ENCODE measurements at places on chromosomes 3 and 15. TPM values are rescaled to one million over a fixed set of nuclear protein-coding genes. Genes with fewer than 3 reads are reported as not detected.

DNA sequence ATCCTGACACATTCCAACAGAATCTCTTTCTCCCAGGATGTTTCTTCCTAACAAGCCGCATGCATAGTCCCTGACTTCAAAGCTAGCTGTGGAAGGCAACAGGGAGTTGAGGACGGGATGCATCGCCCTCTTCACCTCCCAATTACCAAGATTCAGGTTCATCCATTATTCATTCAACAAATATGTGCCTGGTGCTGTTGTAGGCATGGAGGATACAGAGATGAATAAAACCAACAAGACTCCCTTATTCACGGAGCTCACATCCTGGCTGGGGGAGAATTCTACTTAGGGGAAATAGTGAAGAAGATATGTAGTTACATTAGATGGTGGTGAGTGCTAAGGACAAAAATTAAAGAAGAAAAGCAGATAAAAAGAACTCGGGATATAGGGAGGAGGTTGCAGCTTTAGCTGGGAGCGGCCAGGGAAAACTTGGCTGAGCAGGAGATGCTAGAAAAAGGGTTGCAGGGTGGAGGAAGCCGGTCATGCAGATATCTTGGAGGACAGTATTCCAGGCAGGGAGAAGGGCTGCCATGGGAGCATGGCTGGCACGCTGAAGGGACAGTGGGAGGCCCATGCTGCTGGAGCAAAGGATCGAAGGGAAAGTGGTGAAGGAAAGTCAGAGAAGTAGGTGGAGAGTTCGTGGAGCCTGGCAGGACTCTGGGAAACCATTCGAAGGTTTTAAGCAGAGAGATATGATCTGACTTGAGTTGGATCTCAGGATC is 5.0 kb downstream of the ITGB5 start:
- no peak for DNase-seq

DNA sequence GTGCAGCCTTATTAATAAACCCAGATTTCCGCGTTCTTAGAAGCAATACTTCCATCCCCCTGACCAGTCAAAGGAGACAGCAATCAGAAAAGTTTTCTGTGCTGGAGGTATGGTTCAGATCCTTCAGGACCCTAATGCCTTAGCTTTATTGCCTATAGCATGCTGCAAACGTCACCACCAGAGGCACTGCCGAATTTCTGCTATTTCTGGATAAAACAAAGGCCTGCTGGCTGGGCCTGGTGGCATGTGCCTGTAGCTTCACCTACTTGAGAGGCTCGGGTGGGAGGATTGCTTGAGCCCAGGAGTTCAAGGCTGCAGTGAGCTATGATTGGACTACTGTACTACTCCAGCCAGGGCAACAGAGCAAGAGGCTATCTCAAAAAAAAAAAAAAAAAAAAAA is 407.2 kb downstream of the FOXP1 start:
- no peak for DNase-seq

DNA sequence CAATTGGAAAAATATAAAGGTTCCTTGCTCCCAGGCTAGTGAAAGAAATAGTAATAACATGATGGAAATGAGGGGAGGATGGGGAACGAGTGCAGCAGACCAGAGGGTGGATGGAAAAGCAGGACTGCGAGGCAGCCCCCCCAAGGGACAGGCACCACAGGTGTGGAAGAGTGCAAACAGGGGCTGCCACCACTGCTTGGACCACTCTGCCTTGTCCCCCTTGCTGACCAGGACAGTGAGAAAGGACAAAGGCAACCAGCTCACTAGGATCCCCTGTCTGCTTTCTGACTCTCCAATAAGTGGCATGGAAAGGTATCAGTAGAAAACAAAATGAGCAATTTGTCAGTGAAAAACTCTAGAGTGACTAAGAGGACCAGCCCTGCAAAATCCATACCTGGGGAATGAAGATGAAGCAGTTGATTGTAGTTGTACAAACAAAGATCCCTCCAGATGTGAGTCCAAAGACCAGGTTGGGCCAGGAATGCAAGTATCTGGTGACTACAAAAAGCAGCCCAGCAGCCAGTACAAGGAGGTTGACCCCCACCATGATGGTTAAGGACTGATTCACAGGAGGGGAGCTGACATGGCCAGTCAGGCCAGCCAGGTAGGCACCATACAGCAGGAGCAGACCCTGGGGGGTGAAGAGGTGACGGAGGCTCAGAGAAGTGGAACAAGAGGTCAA is 86.6 kb upstream of the GSK3B start:
- DNase-seq, result no peak

DNA sequence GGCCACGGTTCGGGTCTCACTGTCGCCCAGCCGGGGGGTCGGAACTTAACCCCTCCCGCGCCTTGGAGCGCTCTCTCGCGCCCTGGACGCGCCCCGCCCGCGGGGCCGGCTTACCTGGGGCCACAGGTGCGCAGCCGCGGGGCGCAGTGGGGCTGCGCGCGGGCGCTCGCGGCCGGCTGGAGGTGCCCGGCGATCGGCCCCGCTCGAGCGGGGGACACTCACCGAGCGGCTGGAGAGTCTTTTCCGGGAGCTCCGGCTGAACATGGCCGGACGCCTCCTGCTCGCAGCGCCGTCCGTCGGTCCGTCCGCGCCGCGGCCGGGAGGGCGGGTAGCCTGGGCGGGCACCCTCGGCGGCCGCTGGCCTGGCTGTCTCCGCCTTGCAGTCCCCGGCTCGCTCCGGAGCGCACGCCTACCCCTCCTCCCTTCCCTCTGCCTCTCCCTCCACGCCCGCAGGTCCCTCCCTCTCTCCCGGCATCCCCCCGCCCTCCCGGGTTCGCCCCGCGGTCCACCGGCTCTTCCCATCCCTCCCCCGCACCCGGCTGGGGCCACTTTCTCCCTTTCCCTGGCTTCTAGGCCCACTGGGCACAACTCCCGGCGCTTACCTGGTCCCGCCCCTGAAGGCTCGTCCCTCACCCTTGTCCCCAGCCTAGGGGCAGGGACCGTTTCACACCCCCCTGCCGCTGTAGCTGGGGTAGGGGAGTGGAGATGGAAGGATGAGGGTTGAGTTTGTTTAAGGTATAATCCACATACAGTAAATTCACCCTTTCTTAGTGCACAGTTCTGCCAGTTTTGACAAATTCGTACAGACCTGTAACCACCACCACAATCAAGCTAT is 220.1 kb upstream of the PRICKLE2 start:
- DNase-seq, result no peak

DNA sequence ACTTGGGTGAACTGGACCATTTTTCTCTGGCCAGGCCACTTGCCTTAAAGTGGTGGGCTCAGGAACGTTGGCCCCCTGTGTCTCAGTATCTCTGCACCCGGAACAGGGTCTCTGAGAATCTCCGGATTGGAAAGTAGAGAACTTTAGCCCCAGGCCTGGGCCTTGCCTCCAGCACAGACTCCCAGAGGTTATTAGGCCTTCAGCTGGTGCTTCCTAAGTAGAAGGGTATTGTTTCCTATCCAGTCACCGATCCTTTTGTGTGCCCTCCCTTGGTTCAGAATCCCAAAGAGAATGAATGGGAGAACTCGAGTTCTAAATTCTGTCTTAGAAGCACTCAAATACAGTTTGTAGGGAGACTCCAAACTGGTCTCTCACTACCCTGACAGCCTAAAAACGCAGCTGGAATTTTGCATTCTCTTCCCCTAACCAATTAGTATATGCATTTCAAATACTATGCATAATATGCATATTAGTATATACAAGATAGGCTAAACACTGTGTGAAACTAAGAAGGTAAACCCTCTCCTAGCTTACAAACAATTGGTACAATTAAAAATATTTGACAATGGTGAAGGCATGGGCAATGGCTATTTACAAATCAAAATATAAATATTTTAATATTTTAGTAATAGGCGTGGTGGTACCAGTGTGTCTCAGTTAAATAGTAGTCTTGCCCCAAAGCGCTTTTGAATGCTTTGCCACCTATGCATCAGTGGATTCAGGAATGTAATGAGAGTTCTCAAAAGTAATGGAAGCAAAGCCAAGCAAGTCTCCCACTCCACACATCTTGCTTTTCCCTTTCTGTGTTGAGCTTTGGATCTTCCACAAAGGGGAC is 48.5 kb upstream of the SLC4A7 start:
- DNase-seq, result no peak

- DNase-seq, result no peak
Measured at GRCh38 chr15:59699810-59700431, 10.8 kb upstream of the BNIP2 start.

DNA sequence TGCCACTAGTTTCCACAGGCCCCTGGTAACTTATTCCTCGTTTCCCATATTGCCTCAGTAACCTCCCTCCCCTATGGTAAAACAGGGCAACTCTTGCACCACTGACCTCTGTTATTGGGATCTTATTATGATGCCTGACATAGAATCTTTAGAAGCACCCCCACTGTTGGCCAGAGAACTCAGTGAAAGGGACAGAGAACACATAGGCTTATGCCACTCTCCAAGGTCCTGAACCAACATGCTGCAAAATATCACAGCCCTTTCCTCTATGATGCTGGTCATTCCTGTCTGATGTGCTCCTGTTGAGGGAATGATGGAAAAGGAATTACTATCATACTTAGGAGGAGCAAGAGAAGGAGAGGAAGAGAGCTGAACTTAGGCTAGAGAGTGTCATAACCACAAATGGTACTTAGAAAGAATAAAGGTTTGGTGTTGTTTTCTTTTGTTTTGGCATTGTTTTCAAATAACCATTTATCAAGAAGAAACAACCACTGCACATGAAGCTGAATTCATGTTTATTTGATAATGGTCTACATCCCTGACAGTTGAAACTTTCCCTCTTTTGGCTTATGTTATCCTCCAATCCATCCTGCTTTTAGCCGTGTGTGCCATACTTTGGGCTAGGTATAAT is 330.2 kb downstream of the EPHB1 start:
- no peak for DNase-seq

- DNase-seq, result no peak
Measured at GRCh38 chr3:147407114-147407497, 763 bp upstream of the ZIC4 start.

- DNase-seq, result no peak
Measured at GRCh38 chr15:28456476-28457395, 76.0 kb downstream of the GOLGA8G start.

GRCh38 chr15:101501703-101502373 is 12.3 kb upstream of the PCSK6 start:
- DNase-seq, result no peak

- no peak for DNase-seq
Measured at GRCh38 chr3:144626835-144627234, 655.2 kb downstream of the DIPK2A start.

DNA sequence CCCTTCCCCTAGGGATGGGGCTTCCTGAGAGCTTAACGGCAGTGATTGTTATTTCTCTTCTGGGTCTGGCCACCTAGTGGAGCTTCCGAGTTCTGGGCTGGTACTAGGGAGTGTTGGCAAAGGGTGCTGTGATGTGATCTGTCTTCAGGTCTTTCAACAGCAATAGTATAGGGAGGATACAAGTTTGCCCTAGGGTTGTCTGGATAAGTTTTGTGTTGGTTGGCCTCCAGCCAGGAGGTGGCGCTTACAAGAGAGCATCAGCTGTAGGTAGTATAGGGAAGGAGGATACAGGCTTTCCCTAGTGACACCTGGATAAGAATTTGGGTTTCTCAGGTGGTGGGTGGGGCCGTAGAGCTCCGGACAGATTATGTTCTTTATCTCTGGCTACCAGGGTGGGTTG is 19.2 kb upstream of the CPOX start:
- no peak for DNase-seq

- no peak for DNase-seq
Measured at GRCh38 chr15:82135638-82136037, 89.8 kb upstream of the MEX3B start.

DNA sequence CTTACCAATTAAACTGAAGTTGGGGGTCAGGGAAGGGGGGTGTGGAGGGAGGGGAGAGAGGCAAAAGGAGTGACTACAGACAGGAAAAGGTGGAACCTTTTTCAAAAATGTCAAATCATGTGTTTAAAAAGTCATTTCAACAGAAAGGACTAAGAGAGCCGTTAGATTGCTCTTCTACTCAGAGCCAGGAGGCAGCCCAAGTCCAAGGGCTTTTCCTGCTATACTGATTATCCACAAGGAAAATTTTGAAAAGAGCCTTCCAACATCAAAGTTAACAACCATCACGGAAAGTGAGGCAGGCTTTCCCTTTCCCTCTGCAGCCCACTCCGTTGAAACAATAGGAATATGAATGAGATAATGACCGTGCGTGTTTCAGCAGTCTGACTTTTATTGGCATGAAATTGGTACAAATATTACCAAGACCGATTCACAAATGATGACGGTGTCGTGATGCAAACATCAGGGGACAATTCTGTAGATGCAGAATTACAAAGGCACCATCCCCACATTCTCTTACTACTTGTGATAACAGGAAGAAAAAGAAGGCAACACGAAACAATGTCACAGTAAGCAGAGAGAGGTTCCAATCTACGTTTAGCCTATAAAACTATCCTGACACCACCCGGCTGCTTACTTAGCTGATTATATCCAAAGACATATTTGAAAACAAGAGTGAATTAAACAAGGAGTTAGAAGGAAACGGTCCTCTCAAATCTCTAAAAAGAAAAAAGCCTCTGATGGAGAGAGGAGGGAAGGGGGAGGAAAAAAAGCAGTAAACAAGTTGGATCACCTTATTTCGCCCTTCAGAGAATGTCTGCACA is 453.7 kb downstream of the FOXP1 start:
- DNase-seq, result no peak

DNA sequence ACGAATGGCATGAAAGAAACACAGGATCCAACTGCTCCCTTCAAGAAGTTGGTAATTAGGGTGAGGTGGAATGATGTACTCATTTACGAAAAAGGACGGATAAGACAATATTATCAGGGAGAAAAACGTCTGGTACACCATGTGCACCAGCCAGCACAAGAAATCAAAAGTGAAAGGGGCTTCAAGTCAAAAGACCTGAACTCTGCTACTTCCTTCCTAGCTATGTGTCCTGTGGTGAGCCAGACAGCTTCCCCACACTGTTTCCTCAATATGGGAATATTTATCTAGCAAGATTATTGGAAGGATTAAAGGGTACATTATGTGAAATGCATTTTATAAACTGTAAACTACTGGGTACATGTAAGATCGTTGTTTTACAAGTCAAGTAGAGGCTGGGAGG is 33.9 kb downstream of the RAB27A start:
- no peak for DNase-seq

PIGZ gene
- total RNA-seq, result 10.2 TPM

CLRN1 gene
- not detected for total RNA-seq

ATP13A5 gene
- total RNA-seq, result not detected

AKAP13 gene
- total RNA-seq, result 162 TPM

LRTM1 gene
- total RNA-seq, result not detected

FBXO40 gene
- not detected for total RNA-seq

RHOV gene
- total RNA-seq, result not detected

MST1R gene
- 0.95 TPM for total RNA-seq

SLC6A6 gene
- total RNA-seq, result 44.0 TPM

ZKSCAN7 gene
- total RNA-seq, result 3.5 TPM

MYRIP gene
- 3.7 TPM for total RNA-seq
